ENCODE measurements at places on chromosomes 4 and X. TPM values are rescaled to one million over a fixed set of nuclear protein-coding genes. Genes with fewer than 3 reads are reported as not detected.
A peak's percentile ranks its signal among the peaks of the same experiment; 100 is the strongest.

ZXDA gene
- 2.3 TPM for total RNA-seq

DTHD1 gene
- not detected for total RNA-seq

ITGB1BP2 gene
- 1.5 TPM for total RNA-seq

PNMA3 gene
- total RNA-seq: not detected

NAP1L2 gene
- total RNA-seq: 2.6 TPM

SULT1B1 gene
- not detected for total RNA-seq

GRCh38 chrX:153564047-153564606 is 34.8 kb downstream of the CCNQ start:
- DNase-seq: no peak

DNA sequence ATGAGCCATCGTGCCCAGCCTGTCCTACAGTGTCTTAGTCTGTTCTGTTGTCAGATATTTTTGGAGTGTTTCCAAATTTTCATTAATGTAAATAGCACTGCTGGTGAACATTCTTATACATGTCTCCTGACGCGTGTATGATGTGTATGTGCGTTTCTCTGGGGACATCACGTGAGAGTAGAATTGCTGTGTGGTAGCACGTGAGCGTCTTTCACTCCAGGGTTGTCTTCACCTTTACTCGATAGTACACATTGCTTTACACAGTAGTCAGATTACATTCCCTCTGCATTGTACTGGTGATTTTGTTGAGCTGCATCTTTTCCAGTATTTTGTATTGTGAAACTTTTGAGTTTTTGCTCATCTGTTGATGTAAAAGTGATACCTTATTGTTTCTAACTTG is 60.0 kb downstream of the ARHGAP10 start:
- DNase-seq: no peak

- peak; percentile 46 for DNase-seq
Measured at GRCh38 chrX:153539171-153539978, 21.9 kb downstream of the ATP2B3 start.

DNA sequence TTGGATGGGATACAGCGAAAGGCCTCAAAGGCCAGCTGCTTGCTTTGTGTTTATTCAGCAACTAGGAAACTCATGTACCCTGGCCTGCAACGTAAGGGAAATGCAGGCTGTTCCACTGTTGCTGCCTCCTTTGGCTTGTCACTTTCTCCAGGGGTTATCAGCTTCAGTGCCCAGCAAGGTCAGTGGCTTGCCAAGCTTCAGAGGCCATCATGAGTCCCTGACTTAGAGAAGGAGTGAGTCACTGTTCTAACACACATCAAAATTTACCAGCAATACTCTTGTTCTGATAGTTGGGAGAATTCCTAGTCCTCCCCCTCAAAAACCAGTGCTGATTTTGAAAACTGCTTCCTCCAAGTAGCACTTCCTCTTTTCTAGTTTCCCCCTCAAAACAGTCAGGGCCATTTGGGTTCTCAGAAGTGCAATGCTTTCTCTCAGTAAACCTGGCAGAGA is 250.8 kb downstream of the ARHGAP24 start:
- no peak for DNase-seq

DNA sequence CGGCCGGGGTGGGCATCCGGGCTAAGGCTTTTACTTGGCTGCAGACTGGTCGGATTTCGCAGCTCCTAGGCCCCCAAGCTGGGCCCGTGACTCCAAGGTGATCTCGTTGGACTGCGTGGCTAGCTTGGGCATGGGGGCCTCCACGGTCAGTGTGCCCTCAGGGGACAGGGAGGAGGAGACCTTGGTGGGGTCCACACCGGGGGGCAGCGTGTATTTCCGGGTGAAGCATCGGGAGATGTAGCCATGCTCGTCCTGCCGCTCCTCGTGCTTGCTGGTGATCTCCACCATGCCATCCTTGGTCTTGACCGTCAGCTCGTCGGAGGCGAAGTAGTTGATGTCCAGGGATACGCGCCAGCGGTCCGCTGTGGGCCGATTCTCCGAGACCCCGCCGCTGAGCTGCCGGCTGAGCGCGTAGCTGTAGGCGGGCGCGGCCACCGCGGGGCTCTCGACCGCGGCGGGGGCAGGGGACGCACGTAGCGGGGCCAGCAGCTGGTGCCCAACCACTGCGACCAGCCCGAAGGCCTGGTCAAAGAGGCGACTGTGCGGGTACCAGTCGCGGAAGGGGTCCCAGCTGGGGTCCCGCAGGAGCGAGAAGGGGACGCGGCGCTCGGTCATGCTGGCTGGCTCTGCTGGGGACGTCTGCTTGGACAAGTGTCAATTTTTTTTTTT is 881 bp upstream of the CACNA1F start:
- DNase-seq: no peak

DNA sequence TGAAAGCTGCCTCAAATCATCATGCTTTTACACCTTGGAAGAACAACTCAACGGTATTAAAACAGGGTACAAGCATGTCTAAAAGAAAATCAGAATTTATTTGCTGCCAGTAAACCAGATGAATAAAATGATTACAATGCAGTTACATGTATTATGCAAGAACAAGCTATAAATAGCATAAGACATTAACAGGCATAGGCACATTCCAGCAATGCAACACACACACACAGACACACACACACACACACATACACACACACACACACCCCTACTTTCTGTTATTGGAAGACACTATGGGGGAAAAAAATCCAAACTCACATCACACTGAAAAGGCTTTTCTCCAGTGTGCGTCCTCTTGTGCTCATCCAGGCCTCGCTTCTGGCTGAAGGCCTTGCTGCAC is 212.5 kb downstream of the PRDM5 start:
- no peak for DNase-seq

DNA sequence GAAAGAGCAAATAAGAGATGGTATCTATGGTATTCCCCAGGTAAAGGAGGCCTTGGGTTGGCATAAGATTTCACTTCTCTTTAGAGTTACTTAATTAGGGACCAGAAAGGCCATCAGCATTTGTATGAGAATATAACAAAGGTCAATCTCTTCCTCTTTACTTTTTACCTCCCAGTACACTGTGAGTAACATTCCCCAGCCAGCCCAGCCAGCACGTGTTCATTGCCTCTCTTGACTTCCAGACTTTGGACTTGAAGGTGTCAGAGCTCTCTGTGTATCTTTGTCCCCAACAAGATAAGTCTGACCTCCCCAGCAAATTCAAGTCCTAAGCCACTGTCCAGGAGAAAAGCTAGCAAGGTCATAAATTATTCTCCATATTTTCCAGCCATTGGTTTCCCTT is 110.5 kb downstream of the AR start:
- DNase-seq: no peak

DNA sequence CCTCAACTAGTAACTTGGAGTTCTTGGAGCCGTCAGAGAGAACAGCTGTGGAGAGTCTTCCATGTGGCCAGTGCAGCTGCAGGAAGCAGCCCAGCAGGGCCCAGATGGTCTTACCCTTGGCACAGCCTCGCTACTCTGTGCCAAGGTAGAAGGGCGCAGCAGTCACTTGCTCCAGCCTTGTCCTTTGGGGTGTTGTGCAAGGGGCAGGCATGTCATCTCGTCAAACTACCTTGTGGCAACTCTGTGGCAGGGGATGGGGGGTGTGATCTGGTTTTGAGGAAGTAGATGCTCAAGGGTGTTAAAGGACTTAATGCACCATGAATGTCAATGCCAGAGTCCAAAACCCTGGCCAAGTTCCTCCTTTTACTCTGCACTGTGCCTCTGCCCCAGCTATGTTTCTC is 34.2 kb upstream of the TBC1D14 start:
- no peak for DNase-seq

DNA sequence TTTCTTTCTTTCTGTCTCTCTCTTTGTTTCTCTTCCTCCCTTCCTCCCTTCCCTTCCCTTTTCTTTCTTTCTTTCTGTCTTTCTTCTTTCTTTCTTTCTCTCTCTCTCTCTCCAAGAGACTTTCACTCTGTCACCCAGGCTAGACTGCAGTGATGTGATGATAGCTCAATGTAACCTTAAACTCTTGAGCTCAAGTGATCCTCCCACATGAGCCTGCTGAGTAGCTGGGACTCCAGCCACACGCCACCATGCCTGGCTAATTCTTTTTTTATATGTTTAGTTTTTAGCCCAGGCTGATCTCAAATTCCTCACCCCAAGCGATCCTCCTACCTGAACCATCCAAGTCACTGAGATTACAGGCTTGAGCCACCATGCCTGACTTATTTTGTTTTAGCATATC is 64.3 kb upstream of the EMCN start:
- DNase-seq: no peak

GRCh38 chrX:148542481-148543255 is 42.3 kb downstream of the AFF2 start:
- DNase-seq: no peak

GRCh38 chr4:20352163-20352431 is 100.4 kb downstream of the SLIT2 start:
- DNase-seq: no peak

- DNase-seq: no peak
Measured at GRCh38 chrX:11954176-11954575, 184.1 kb upstream of the FRMPD4 start.
